ENCODE measurements at places on chromosomes 12 and 14. TPM values are rescaled to one million over a fixed set of nuclear protein-coding genes. Genes with fewer than 3 reads are reported as not detected.

- no peak for DNase-seq
These were observed 259.9 kb upstream of the DDHD1 start for GRCh38 chr14:53412819-53413675.

DNA sequence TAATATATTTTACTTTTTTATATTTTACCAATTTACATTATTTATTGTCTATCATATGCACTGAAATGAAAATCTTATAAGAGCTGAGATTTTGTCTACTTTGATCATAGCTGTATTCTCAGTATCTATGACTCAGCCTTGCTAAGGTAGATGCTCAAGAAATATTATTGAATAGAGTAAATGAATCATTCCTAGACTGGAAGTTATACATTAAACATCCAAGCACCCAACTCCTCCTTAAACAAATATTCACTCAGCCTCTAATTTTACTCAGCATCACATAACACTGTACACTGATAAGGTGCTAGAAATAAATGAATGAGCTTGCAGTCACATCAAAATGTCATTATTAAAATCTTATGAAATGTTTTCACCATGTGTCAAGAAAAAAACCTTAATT is 1424.9 kb downstream of the LRFN5 start:
- no peak for DNase-seq

DNA sequence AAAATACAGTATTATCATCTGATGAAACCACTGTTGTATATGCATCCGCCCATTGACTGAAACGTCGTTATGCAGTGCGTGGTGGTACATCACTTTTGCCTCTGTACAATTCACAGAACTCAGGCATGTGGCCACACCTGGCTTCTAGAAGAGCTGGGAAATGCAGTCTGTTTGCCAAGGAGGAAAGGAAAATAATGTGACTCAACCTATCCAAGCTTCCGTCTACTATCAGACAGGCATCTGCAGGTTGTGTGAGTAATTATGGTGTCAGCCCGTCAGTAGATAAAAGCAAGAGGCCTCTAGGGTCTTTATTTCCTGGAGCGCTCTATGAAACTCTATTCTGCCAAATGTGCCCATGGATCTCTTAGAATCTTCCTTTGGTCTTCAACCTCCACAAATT is 111.6 kb downstream of the BBS10 start:
- DNase-seq, result no peak

GRCh38 chr12:25364529-25365339 is 114.0 kb upstream of the KRAS start:
- no peak for DNase-seq

GRCh38 chr14:78605897-78606500 is 435.8 kb downstream of the NRXN3 start:
- DNase-seq, result no peak

DNA sequence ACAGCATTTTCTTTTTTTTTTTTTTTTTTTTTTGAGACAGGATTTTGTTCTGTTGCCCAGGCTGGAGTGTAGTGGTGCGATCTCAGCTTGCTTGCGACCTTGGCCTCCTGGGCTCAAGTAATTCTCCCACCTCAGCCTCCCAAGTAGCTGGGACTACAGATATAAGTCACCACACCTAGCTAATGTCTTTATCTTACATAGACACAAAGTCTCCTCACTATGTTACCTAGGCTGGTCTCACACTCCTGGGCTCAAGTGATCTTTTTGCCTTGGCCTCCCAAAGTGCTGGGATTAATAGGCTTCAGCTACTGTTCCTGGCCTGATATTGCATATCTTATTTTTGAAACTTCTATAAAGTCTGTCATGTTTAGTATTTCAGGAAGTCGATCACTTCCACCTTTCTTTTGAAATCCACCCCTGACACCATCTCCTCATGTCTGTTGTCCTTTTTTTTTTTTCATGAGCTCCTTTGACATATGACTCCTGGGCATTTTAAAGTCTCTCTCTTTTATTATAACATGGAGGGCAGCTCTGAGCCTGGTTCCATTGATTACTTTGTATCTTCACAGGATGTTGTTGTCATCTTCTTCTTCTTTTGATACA is 5.9 kb upstream of the A2ML1 start:
- DNase-seq, result no peak

DNA sequence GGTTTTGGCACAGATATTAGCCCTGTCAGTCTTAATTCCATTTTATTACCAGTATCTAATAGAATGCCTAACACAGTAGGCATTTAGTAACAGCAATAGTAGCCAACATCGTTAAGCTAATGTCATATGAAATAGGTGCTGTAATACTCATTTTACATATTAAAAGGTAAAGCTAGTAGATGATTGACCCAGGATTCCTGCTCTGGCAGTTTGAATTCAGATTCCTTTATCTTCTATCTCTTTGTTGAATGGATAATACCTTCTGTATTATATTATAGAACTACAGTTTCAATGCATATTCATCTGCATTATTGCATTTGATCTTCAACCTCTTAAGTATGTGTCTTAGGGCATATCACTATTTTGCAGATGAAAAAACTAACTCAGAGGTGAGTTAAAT is 2.9 kb downstream of the ATL1 start:
- no peak for DNase-seq

DNA sequence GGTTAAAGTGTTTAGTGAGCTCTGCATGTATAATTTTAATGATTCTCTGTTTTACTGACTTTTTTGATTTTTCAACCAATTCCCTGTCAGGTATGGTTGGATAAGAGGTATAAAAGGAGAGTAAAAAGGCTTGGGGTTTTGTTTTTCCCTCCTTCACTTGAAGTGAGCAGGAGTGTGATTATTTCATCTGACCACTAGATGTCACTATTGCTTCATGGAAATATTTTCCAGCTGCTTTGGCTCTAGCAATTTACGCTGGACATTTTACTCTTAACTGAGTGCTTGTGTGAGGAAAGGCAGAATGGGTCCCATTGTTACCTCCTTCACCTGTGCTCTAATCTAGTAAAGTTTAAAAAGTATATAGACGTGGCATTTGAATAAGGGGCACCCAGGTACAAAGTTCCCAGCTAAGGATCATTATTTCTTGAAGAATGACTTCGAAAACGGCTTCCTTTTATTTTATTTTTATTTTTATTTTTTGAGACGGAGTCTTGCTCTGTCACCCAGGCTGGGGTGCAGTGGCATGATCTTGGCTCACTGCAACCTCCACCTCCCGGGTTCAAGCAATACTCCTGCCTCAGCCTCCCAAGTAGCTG is 66.5 kb downstream of the TBC1D30 start:
- DNase-seq, result no peak

GRCh38 chr12:9971181-9971580 is at the start of gene CLEC12A:
TSS of gene CLEC12A (plus strand) at chr12:9971409. CDS start at chr12:9971597, 188 bp downstream.
- no peak for DNase-seq

DNA sequence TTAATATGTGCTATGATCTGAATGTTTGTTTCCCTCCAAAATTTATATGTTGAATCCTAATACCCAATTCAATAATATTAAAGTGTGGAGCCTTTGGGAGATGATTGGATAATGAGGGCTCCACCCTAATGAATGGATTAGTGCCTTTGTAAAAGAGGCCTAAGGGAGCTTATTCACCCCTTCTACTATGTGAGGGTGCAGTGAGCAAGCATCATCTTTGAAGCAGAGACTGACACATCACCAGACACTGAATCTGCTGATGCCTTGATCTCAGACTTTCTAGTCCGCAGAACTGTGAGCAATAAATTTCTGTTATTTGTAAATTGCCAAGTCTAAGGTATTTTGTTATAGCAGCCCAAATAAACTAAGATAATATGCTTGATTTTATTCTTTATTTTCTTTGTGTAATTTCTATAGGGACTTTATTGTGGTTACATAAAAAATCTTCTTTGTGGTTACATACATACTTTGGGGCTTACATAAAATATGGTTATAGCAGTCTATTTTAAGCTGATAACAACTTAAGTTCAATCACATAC is 131.1 kb upstream of the SLC38A2 start:
- no peak for DNase-seq

GRCh38 chr12:119819322-119819721 is 57.8 kb downstream of the CIT start:
- no peak for DNase-seq

DNA sequence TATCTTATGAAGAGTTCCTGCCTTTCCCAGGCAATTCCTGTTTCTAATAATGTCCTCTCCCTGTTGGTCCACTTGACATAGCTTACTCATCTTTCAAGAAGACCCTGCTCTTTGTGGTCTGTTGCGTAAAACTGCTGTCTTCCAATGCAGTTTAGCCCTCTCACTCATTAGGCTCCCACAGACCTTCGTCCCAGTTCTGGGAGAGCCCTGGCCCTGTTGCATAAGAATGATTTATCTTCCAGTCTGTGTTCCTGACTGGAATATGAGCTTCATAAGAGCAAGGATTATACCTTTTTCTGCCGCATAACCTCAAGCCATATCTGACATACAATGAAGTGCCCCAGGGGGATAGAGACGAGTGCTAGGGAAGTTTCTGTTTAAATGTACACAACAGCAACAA is 365.9 kb upstream of the NOVA1 start:
- DNase-seq, result no peak

CD9 gene
- 445 TPM for total RNA-seq

MUCL1 gene
- total RNA-seq, result not detected

SYNE2 gene
- 121 TPM for total RNA-seq

MYO1H gene
- total RNA-seq, result 0.64 TPM

SYT1 gene
- total RNA-seq, result 0.58 TPM

ZNF641 gene
- 30.9 TPM for total RNA-seq

Measured in upper lobe of right lung (tissue), 1 donor.